ENCODE measurements at places on chromosomes 11 and 22.

DNA sequence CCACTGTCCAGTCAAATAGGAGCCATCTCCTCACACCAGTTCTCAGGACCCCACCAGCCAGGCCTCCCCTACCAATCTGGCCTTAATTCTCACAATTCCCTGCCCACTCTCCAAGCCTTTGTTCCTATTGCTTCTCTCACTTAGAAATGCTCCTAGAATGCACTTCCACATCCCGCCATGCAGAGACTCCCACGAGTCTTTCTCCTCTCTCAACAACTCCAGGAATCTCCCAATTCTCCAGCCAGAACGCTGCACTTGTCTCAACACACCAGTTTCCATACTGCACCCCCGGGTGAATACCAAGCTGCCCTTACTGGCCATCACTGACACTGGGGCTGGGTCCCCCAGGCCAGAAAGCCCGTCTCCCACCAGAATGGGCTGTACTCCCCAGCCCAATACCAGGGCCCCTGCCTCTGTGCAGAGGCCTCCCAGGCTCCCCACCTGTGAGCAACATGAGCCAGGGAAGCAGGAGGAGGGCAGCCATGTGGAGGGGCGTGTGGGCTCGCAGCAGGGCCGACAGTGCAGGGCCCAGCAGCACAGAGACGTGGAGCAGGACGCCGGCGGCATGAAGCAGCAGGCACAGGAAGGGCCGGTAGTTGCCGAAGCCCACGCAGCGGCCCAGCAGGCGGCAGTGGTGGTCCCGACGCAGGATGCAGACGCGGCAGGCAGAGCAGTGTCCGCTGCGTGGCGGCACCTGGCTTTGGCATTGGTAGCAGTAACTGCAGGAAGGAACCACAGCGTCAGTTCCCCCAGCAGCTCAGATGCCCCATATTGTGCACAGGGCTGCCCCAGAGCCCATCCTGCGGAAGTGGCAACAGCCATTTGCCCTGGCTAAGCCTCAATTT lies 2.4 kb downstream of the ZDHHC24 start:
- DNase-seq: peak; percentile 89

- no peak for DNase-seq
Measured at GRCh38 chr11:74380746-74381439, 17.3 kb downstream of the PGM2L1 start.

DNA sequence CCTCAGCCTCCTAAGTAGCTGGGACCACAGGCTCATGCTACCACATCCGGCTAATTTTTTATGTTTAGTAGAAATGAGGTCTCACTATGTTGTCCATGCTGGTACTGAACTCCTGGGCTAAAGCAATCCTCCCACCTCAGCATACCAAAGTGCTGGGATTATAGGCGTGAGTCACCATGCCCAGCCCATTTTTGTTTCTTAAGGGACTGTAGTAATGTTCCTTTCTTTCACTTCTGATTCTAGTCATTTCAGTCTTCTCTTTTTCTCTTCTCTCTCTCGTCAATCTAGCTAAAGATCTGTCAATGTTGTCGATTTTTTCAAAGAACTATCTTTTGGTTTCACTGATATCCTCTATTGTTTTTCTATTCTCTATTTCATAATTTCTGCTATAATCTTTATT lies 111.0 kb upstream of the APOA1 start:
- no peak for DNase-seq

GRCh38 chr22:30474683-30475424 lies 3.0 kb upstream of the SEC14L3 start:
- DNase-seq: no peak

GRCh38 chr11:92311616-92312449 lies 87.2 kb downstream of the FAT3 start:
- DNase-seq: no peak

GRCh38 chr11:46309814-46310259 lies 32.4 kb downstream of the CREB3L1 start:
- DNase-seq: no peak

- DNase-seq: no peak
Measured at GRCh38 chr11:68303083-68303482, 9.3 kb upstream of the LRP5 start.

DNA sequence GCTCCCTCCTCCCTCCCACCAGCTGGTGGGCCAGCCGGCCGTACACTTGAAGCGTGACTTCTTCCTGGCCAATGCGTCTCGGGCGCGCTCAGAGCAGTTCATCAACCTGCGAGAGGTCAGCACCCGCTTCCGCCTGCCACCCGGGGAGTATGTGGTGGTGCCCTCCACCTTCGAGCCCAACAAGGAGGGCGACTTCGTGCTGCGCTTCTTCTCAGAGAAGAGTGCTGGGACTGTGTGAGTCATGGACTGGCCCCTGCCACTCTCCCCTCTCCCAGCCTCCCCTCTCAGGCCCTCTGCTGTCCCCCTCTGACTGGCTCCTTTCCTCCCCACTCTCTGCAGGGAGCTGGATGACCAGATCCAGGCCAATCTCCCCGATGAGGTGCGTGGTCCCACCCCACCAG lies 24.7 kb downstream of the CAPN1 start:
- DNase-seq: no peak

GRCh38 chr11:114319716-114320328 lies 23.6 kb downstream of the NNMT start:
- DNase-seq: no peak

DNA sequence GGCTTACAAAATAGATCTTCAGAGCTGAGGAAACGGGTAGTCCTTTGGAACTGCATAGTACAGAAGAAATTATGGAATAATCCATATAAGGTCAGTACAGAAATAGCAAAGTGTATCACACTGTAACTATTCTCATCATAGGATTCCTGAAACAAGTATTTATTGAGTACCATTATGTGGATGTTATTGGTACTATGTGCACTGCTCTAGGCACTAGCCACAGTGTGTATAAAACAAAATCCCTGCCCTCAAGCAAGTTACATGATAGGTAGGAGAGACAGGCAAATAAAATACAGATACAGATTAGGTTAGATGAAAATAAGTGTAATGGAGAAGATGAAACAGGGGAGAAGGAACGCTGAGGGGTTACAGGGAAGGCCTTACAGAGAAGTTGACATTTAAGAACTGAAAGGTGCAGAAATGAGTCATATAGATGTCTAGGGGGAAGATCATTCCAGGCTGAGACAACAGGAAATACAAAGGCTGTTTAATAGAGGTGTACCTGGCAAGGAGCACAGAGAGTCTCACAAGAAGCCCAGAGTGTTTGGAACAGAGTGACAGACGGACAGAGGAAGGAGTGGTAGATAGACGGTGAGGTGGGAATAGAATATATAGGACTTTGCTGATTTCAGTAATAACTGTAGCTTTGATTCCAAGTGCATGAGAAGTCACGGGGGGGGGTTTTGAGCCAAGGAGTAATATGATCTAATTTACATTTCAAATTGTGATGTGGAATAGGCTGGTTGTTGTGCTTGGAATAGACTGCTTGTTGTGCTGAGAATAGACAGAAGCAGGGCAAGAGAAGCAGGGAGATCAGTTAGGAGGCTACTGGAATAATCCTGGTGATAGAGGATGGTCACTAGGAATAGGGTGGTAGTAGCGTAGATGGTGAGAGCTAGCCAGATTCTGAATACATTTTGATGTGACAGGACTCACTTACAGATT lies 13.7 kb downstream of the RNF141 start:
- no peak for DNase-seq

DNA sequence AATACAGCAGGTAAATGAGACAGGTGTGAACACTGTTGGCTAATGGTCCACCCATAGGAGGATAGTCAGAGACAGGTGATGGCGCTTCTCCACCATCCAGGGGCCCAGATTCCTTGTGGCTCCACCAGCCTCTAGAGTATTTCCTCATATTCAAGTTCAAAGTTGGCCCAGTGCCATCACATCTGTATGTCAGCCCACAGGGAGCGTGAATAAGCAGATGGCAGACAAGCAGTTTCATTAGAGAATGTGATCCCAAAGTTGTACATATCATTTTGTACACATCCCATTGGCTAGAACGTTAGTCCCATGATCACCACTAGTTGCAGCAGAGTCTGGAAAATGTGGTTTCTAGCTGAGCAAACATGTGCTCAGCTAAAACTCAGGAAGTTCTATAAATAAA lies 11.0 kb upstream of the CWF19L2 start:
- DNase-seq: no peak

DNA sequence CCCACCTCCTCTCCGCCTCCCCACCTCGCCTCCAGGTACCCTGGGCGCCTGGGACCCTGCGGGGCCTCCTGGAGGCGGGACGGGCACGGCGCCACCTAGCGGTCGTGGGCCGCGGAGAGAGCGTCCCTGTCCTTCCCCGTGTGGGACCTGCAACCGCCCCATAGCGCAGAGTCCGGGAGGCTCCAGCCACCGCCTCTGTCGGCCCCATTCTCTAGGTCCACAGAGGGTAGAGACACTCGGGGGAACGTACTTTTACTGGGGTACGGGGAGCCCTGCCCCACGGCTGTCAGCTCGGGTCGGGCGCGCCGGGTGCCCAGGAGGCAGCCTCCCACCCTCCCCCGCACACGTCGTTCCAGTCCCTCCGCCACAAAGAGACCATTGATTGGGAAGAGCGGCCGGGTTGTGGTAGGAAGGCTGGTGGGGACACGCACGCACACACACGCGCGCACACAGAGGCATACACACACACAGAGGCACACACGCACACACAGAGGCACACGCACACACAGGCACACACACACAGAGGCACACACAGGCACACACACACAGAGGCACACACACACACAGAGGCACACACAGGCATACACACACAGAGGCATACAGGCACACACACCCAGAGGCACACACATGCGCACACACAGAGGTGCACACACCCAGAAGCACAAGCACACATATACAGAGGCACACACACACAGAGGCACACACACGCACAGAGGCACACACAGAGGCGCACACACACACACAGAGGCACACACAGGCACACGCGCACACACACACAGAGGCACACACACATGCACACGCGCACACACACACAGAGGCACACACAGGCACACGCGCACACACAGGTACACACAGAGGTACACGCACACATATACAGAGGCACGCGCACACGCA lies 12.6 kb upstream of the NECTIN1 start:
- DNase-seq: peak; percentile 56

DNA sequence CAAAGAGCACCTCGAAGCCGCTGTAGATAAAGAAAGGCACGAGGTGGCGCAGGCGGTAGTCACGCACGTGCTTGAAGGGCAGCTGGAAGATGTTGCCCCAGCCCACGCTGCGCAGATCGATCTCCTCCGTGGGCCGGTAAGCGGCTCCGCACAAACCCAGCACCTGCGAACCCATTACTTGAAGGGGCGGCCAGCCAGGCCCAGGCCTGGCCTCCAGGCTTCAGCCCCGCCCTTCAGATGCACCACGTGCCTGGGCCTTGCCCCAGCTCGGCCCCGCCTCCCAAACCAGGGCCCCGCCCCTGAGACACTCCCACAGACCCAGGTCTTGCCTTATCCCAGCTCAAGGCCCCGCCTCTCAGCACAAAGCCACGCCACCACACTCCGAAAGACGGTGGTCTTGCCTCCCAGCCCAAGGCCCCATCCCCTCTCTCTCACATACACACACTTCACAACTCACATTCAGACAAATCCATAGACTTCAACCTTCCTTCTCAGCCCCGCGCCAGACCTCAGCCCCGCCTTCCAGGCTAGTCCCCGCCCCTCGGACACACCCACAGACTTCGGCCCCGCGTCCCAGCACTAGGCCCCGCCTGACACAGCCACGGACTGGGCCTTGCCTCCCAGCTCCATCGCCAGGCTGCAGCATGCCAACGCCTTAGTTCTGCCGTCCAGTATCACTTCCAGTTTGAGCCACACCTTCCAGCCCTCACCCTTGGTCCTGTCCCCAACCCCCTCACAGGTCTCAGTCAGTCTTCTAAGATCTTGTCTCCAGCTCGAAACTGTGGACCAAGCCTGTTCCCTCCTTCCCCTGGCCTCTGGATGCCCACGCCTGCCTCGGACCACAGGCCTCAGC lies 7.0 kb downstream of the UNC93B1 start:
- DNase-seq: no peak

- no peak for DNase-seq
Measured at GRCh38 chr11:116325247-116325646, 447.5 kb downstream of the BUD13 start.

DNA sequence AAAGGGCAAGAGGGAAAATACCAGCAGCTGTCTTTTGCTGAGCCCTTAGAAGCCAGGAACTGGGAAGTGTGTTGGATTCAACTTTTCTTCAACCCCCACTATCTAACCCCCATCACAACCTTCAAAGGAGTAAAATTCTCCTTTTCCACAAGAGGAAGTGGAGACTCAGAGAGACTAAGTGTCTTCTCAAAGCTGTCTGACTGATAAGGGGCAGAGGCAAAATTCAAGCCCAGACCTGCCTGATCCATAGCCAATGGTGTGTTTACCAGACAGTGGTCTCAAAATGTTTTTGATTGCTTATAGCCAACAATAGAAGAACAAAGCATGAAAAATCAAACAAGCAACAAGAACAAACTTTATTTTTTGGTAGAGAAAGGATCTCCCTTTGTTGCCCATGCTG lies 707.0 kb downstream of the NTM start:
- no peak for DNase-seq

DNA sequence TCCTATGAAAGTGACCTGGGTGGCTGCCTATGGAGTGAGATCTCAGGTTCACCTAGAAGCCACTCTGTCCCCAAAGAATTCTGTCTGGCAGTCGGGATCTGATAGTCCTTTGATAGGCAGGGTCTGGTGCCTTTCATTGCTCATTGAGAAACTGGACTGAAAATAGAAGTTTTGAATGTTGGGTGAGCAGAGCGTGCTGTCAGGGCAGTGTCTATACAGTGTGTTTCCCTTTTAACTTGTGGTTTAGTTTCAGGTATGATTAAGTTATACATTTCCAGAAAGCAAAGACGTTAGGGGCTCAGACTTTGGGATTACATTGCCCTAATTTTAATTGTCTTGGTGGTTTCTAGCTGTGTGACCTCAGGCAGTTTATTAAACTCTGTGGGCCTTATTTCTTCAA lies 111.3 kb upstream of the PAX6 start:
- DNase-seq: no peak

DNA sequence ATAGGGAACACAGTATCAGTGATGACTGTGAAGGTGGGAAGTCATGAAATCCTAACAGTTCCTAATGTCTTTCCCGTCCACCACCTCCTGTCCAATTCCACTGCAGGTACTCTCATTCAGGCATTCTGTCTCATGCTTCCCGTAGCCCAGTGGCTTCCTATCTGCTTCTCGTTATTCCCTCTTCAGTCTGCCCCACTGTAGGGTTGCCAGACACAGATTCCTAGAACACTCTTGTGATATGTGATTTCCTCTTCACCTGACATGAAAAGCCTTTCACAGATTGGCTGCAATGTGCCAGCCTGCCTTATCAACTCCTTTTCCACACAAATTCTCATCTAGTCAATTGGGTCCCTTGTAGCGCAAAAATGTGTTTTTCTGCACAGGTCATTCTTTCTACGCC lies 49.0 kb downstream of the C2CD3 start:
- DNase-seq: no peak

DNA sequence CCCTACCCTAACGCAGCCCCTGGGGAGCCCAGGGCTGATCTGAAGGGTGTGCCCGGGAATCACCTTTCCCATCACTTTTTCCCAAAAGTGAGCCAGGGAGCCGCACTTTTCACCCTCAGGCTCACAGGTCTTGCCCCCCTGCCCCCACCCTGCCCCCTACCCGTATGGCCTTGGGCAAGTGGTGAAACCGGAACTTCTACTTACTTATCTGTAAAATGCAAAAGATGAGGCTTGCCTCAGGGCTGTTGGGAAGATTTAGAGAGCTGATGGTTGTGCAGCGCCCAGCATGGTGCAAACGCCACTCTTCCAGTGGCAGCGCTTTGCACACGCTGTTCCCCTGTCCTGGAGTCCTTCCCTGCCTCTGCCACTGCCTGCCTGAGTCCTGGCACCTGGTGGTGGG lies 8.0 kb downstream of the SYT12 start:
- DNase-seq: no peak

Data from kidney (tissue), 22 donors.